ENCODE measurements at places on chromosomes 2 and 18.

DNA sequence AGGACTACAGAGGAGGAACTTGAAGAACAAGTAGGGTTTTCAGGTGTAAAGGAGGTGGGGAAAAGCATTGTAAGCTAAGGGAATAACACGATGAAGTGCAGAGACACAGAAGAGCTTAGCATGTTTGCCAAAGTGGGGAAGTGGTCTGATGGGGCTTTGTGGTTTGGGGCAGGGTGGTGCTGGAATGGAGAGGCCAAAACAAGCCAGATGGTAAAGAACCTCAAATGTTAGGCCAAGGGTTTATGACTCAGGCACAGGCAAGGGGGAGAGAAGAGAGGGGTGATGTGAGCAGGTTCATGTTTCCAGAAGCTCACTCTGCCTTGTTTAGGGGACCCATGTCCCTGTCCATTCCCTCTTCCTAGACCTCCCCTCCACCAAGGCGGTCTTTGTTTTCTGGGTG is 104.5 kb upstream of the YWHAQ start:
- DNase-seq: no peak

- no peak for DNase-seq
Observed at GRCh38 chr2:111050701-111051376, 69.9 kb upstream of the BCL2L11 start.

- no peak for DNase-seq
Observed at GRCh38 chr2:241635756-241636155, 1.2 kb downstream of the THAP4 start.

DNA sequence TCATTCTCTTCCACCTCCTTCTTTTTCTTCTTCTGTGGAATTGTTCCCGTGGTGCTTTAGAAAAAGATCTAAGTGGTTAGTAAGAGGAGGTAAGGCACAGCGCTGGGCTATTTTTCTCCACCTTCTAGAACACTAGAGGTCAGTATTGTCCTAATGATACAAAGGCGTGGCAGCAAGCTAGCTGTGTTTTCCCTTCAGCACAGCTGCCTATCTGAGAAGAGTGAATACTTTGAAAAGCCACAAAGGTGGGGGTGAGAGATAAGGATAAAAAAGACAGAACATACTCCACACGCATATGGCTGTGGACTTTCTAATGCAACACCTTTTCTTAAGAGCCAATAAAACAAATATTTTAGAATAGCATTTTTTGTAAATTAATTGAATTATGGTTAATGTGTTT is 2.1 kb downstream of the CNTNAP5 start:
- no peak for DNase-seq

GRCh38 chr2:12169721-12170120 is 423.3 kb downstream of the LPIN1 start:
- DNase-seq: no peak

DNA sequence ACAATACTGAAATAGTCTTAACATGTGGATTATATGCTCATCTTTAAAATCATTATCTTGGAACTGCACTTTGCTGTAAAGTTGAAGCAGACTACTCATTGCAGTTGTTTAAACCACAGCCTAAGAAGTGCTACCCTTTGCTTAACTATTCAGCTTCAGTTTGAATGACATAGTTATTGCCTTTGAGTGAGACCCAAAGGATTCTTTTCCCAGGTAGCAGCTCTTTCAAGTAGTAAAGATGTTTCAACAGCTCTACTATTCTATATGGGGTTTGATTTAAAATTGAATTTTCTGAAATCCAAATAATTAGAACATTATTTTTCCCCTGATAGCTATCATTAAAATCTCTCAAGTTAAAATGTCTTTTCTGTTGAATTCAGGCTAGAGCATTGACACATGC is 1.1 kb downstream of the SCG2 start:
- no peak for DNase-seq

- no peak for DNase-seq
Observed at GRCh38 chr18:56026509-56026908, 438.5 kb upstream of the TCF4 start.

- no peak for DNase-seq
Observed at GRCh38 chr2:118048401-118048800, 34.5 kb upstream of the CCDC93 start.

GRCh38 chr2:69741575-69742321 is at the start of gene ANXA4:
TSS of gene ANXA4 (plus strand) at chr2:69742134. CDS start at chr2:69781566, 39,432 bp downstream.
- DNase-seq: no peak

DNA sequence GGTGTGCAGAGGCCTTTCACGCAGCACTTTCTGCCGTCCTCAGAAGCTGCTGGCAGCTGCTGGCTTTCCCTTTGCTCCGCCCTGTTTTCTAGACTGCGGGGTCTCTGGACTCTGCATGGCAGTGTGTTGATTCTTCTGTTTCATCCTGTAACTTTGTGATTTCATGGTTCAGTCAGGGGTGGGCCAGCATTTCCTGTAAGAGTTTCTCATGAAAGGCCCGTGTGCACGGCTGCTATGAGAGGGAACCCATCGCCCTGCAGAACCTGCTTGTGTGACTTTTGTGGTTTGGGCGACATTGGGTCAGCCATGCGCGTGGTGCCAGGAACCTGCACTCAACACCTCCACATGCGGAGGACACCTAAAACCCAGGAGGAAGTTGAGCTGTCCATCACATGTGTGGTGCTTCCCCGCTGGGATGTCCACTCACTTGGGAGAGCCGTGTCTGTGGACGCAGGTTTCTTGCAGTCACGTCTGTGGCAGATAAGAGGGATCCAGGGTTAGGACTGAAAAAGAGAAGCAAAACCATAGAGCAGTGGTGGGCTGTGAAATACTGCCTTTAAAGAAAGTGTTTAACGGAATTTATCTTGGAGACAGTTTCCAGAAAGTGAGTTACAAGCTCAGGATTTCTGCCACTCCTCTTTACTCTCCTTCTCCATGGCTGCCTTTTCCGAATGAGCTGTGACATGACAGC is 167.3 kb upstream of the ALKAL2 start:
- no peak for DNase-seq

DNA sequence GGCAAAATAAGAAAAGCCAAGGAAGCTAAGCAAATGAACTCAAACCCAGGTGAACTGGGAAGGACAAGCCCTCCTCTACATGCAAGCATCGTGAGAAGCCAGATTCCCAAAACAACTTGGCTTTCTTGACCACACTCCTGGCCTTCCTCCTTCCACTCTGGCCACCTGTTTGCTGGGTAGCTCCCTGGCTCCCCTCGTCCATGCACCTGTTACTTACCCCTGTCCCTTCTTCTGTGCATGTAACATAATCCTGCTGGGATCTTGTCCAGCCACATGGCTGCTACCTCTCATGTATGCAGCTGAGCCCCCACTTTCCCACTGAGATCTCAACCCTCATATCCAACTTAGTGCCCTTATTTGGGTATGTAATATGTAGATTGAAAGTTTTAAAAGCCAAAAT is 121.6 kb downstream of the MYO5B start:
- no peak for DNase-seq

DNA sequence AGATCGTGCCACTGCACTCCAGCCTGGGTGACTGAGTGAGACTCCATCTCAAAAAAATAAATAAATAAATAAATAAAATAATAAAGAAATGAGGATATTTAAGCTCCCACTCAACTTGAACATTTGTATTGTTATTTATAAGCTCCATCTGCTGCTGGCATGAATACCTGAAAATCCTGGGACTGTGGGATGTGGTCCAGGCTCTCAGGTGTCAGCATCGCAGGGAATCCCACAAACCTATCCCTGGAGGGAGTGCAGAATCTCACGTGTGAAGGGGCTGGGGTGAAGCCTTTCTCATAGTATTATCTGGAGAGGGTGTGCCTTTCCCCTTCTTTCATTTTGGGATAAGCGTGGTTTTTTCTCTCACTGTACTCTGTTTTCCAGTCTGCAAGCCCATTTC is 47.4 kb upstream of the POLE4 start:
- no peak for DNase-seq

GRCh38 chr18:55743736-55744135 is 155.7 kb upstream of the TCF4 start:
- DNase-seq: no peak

DNA sequence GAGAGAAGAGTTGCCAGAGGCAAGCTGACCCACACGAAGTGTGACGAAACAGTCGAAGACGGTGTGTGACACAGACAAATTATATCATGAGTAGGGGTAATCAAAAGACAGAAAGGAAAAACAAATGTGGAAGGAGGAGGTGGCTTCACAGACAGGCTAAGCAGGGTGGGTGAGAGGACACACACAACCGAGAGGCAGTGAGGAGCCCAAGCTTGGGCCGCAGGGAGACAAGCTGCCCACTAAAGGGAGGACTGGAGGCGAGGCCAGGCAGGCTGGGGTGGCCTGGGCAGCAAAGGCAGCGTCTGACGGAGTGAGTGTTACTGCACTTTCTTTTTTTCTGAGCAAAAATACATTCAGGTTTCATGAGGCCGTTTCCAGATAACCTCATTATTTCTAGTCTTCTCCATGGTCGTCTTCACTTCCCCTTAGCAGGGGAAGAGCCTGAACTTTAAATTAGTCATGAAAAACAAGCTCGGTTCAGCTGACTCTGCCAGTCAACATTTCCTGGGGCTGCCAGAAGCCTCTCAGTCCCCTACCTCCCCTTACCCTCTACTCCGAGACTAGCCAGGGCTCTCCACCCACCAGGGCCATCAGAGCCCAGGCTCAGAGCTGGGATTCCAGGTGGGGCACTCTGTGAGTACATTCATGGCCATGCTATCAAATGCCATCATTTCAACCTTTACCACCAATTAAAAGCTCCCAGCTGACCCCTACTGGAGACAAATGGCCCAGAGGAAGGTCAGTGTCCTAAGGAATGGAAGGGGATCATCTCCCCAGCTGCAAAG is 13.8 kb upstream of the ZFP36L2 start:
- DNase-seq: no peak

DNA sequence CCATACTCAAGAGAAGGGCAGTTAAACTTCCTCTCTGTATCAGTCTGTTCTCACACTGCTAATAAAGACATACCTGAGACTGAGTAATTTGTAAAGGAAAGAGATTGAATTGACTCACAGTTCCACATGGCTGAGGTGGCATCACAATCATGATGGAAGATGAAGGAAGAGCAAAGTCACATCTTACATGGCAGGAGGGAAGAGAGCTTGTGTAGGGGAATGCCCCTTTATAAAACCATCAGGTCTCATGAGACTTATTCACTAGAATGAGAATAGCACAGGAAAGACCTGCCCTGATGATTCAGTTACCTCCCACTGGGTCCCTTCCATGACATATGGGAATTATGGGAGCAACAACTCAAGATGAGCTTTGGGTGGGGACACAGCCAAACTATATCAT is 1.4 kb upstream of the IL36B start:
- DNase-seq: no peak

DNA sequence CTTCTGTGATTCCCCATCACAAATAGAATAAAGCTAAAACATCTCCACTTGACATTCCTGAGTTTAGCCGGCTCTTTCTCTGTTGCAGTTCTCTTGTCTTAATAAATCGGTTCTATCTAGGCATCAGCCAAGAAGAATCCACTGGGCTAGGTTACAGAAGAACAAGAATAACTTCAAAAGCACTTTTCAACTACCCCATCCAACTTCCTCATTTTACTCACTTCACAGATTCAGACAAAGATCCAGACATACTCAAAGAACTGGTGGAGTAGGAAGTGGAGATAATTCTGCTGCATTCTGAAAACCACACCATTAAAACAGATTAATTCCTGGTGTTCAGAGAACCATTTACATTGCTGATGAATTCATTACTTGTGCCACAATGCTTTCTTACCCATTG is 9.6 kb upstream of the ALPK2 start:
- no peak for DNase-seq

DNA sequence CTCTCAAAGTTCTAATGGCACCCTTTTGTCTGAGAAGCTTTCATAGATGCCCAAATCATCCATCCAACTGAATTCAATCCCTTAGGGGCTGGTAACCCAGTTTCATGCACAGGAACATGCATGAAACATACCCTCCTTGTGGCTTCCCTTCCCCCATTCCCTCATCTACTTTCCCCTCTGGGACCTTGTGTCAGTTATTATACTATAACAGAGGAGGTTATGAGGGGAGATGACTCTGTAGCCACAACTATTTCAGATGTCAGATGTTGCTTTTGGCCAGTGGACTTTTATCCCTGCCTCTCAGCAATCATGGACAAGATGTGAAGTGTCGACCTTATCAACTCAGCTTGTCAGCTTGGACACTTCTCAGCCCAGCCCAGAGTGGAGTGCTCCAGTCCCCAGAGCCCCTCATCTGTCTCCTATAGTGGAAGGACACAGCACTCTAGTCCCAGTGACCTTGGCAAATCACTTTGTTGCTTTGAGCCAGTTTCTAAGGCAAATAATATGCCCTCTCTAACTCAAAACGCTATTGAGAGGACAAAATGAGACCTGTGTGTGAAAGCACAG is 8.4 kb downstream of the DHRS9 start:
- DNase-seq: no peak
